ENCODE measurements at places on chromosomes 12 and 14. TPM values are rescaled to one million over a fixed set of nuclear protein-coding genes. Genes with fewer than 3 reads are reported as not detected.
A peak's percentile ranks its signal among the peaks of the same experiment; 100 is the strongest.

GRCh38 chr14:99755068-99755405, 38.2 kb upstream of the EML1 start:
- DNase-seq: no peak

- no peak for DNase-seq
Measured at GRCh38 chr12:112820796-112821195, 29.2 kb downstream of the RPH3A start.

- peak; percentile 91 for DNase-seq
Measured at GRCh38 chr12:121795034-121795968, 1.8 kb upstream of the RHOF start.

- no peak for DNase-seq
Measured at GRCh38 chr12:27163048-27163715, 80.8 kb upstream of the C12orf71 start.

- no peak for DNase-seq
Measured at GRCh38 chr14:22753586-22753985, 12.9 kb upstream of the OXA1L start.

- no peak for DNase-seq
Measured at GRCh38 chr14:99961826-99962518, 103.2 kb upstream of the EVL start.

LAG3 gene
- total RNA-seq: 22.8 TPM
